ENCODE measurements at places on chromosomes 1 and 21.

GRCh38 chr21:29753216-29753615 is 186.6 kb downstream of the GRIK1 start:
- no peak for DNase-seq

DNA sequence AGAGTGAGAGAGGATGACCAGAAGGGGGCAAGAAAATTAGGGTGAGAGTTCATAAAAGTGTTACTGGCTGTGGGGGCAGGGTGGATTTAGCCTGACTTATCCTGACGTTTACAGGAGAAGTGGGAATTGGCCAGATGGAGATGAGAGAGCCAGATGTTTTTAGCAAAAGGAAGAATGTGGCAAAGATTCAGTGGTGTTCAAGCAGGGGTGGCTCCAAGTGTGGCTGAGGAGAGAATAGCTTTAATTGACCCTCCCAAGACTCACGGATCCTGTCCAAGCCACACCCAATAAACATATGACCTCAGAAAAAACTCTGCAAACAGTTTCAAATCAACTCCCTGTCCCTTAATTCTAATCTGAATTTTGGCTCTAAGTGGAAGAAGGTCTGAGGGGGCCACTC is 35.2 kb upstream of the EDEM3 start:
- DNase-seq: no peak

DNA sequence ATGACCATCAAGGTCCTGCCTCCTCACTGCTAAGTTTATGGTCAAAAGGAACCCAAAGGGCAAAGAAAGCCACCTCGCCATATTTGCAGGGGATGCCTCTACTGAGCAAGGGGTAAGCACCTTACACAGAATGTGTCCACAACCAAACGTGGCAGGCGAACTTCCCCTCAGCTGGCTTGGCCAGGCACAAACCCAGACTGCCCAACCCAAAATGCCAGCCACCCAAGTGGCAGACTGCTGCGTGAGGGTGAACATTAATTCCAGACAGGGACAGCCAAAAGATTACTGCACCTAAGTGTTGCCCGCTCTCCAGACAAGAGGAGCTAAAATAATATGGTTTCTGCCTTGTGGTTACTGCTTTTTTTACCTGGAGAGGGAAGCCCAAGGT is 16.0 kb downstream of the ZNF697 start:
- no peak for DNase-seq

GRCh38 chr1:166350490-166350889 is 183.7 kb upstream of the FAM78B start:
- DNase-seq: no peak

DNA sequence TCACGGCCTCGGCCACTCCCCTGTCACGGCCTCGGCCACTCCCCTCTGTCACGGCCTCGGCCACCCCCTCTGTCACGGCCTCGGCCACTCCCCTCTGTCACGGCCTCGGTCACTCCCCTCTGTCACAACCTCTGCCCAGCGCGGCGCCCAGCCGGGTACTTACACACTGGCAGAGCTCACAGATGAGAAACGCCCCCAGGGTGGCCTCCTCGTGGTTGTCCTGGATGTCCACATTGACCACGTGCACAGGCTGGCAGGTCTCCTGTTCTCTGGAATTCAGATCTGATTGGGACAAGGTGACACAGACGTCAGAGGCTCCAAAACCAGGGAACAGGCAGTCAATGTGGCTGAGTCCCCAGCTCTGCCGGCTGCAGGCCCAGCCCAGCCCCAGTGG is 3.3 kb upstream of the TMEM240 start:
- no peak for DNase-seq

GRCh38 chr1:169890761-169891538 is 2.7 kb downstream of the SCYL3 start:
- DNase-seq: no peak

GRCh38 chr1:69871412-69871811 is 303.7 kb downstream of the LRRC7 start:
- no peak for DNase-seq

DNA sequence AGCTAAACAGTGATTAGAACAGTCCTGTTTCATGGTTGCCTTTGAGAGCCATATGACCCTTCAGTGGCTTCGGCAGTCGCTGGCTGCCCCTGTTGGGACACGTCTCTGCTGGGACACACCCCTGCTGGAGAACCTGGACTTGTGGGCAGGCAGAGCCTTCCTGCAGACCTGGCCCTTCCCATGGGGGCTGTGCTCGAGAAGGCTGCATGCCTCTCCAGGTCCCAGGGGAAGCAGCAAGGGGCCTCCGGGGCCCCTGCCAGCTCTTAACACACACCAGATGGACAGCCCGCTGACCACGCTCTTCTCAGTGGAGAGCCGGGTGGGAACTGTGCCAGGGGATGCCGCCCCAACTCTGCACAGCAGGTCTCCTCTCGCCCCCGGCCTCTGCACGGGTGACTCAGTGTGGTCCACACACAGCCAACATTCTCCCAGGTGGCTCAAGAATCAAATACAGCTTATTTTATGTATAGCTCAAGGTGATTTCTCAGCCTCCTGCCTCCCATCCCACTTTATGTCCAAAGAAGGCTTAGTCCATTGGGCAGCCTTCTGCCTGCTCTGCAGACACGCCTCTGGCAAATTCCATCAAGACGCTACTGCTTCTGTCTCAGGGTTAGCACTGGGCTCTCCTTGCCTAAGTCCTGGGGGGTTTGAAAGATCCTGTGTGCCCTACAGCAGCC is 450.8 kb downstream of the KIF26B start:
- DNase-seq: no peak

GRCh38 chr1:55632906-55633305 is 417.7 kb upstream of the USP24 start:
- no peak for DNase-seq
